ENCODE measurements at places on chromosomes 3 and 15.

GRCh38 chr3:195764961-195765706 lies 44.4 kb downstream of the MUC20 start:
- DNase-seq: no peak

GRCh38 chr15:60652870-60653269 lies 173.9 kb upstream of the ICE2 start:
- no peak for DNase-seq

DNA sequence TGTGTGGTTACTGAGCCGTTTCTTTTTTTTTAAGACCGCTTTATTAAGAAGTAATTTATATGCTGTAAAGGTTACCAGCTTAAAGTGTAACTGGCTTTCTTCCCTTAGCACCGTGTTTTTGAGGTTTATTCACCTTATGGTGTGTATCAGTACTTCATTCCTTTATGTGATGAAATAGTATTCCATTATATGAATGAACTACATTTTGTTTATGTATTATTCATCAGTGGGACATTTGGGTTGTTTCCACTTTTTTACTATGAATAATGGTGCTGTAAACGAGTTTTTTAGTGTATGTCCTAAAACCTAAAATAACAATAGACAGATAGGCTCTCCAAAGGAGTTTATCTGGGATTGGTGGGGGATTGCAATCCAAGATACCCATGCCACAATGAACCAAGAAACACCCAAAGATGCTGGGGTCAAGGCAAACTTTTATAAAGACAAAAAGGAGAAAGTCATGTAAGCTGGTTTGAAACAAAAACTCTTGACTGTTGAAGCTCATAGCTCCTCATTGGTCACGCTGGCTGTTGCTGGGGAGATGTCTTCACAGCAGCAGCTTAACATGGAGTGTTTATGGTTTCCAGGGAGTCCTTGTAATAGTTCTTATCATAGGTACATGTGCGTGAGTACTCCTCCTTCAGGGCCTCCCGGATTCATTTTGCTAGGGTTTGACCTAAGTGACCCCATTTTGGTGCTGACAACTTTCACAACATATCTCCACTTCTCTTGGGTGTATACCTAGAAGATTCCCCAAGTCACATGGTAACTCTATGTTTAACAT lies 16.0 kb downstream of the TM2D3 start:
- no peak for DNase-seq

DNA sequence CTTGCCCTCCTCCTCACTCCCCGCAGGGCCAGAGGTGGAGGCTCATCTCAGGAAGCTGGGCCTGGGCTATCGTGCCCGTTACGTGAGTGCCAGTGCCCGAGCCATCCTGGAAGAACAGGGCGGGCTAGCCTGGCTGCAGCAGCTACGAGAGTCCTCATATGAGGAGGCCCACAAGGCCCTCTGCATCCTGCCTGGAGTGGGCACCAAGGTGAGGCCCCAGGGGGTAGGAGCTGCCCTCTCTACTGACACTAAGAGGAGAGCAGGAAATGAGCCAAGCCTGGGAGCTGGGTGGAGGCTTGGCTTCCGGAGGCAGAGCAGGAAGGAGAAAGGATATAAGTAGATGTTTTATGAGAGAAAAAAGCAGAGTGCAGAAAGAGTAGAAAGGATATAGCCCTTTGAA lies 4.9 kb downstream of the OGG1 start:
- no peak for DNase-seq

DNA sequence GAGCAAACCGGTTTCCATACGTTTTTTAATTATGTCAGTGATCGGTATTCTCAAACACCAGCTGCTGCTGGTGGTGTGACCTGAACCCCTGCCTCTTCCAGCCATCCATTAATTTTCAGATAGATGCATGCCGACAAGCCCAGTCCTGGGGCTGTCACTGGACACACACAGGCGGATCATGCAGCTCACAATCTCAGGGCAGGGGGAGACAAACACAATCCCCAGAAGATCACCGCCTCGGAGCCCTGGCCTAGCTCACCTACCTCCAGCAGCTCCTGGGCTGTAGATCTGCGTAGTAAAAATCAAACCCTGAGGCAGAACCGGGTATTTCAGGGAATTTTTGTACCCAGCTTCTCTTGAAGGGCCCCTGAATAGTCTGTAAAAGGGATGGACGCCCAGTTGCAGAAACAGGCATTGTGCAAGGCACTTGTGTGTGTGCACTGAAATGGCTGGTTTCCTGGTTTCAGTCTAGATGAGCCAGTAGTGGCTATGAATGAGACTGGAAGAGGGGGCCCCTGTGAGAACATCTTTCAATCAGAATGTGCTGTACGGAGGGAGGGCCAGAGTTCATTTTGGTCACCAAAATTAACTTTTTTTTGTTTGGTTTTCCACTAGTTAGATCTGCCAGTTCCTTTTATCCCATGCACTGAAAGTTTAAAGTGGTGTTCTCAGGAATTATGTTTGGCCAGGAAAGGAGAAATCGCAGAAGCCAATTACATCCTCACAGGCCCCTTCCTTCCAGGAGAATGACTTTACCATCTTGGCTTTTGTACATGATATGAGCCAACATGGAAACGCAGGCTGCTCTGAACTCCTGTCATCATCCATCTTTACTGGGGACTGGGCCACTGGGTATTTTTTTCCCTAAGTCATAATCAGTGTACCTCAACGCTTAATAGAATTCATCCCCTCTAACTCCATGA lies 55.0 kb upstream of the RPL32 start:
- no peak for DNase-seq

- no peak for DNase-seq
Measured at GRCh38 chr15:45021348-45021747, 1.6 kb upstream of the SORD start.

GRCh38 chr15:89799011-89799911 lies 15.4 kb downstream of the ANPEP start:
- DNase-seq: no peak

GRCh38 chr15:42324308-42324707 lies 35.0 kb upstream of the CAPN3 start:
- DNase-seq: no peak

DNA sequence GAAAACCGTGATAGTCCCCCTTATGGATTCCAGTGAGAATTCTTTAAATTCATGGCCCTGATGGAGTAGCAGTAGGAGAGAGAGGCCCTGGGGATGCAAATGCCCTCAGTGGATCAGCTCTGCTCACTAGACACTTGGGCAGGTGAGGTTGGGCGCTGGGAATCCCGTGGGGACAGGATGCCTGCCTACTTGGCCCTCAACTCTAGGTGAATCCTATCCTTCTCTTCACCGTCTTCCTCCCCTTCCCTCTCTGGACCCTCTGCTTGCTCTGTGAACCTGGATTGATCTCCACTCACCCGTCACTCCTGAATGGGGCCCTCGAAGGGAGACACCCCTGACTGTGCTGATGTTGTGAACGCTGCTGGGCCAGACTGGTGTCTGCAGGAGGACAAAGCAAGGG lies 77.4 kb downstream of the SEC22A start:
- no peak for DNase-seq

DNA sequence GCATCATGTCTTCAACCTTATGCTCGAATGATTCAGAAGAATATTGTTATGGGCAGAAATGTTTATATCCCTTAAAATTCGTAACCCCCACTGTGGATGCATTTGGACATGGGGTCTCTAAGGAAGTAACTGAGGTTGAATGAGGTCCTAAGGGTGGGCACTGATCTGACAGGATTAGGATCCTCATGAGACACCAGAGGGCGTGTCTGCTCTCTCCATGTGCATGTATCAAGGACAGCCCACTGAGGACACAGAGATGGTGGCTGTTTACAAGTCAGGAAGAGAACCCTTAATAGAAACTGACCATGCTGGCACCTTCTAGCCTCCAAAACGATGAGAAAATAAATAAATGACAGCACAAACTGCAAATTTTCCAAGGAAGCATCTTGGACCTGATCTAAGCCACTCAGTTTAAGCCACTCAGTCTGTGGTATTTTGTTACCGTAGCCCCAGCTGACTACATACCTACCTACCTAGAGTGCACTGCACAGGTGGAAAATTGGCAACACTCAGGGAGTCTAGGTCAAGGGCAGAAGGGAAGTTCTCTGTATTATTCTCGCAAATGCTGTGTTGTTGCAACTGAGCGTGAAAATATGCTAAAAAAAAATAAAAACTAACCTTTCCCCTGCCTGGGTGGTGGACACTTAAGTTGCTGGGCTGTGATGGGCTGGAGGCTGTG lies 126.6 kb downstream of the TJP1 start:
- DNase-seq: no peak

DNA sequence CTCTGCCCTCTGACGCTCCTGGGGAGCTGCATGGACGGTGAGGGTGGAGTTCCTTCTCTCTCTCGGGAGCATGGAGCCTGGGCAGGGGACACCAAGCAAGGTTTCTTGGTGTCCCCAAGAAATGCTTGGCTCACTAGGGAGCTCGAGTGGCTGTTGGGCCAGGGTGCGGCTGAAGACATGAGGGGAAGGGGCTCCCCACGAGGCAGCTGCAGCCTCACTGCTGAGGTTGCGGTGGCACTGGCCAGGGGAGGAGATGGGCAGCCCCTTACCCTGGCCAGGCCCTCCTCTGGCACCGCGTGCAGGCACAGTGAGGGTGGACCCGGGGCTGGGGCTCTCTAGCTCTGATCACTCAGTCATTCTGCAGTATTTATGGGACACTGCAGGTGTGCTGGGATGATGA lies 43.5 kb upstream of the SLC41A3 start:
- no peak for DNase-seq

- no peak for DNase-seq
Measured at GRCh38 chr3:4643904-4644547, 150.9 kb downstream of the ITPR1 start.

DNA sequence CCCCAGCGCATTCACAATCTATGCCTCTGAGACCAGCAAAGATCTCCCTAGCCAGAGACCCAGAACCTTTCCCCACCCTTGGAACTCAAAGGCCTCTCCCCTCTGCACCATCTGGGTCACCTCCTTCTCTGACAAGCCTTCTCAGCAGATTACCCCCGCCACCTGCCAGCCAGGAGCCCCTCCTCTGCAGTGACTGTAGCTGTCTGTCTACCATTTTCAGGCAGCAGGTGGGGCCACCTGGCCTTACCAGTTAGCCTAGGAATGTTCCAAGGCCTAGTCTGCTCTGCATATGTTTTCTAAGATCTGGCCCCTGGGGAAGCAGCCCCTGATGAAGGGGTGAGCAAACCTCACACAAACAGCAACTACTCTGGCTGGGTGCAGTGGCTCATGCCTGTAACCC lies 2.4 kb downstream of the MYLK start:
- no peak for DNase-seq

Data from stimulated activated CD8-positive, alpha-beta memory T cell treated with anti-CD3 and anti-CD28 coated beads, Interleukin-4, amount 100 ng/mL, for 48 hours (primary cell).